ENCODE measurements at places on chromosomes 1 and 21.

DNA sequence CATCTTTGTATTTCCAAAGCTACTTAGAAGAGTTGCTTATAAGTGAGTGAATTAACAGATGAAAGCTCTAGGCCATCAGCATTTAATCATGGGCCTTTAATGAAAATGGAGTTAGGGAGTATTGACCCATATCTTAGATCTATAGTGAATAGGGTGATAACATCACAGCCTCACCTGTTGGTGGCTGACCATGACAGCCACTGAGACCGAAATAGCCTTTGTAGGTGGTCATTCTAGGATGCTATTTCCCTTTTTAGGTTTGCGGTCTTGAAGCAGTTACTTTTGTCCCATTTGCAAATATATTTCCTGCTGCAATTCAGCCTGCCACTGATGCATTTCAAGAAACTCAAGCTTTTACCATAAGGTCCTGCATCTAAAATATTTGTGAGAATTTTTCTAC, 410.1 kb upstream of the LYPLAL1 start:
- no peak for DNase-seq

- DNase-seq: no peak
These were observed 34.8 kb upstream of the HOOK1 start for GRCh38 chr1:59779949-59780348.

DNA sequence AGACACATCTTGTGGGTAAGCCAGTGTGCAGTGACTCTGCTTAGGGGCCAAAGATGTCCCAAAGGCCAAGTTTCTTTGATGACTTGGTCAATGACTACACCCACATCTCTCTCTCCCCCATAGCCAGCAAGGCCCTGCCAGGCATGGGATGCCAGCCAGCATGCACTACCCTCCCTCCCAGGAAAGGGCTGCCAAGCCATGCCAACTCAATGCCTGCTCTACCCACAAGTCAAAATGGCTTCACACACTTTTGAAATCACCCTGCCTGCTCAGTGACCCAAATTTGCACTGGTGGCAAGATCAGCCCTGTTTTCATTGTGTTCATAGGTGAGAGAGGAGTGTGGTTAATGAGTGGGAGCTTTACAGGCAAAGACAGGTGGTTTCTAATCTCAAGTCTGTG, 112.5 kb downstream of the MATN1 start:
- no peak for DNase-seq

GRCh38 chr1:23574265-23574754, 15.0 kb upstream of the ID3 start:
- DNase-seq: no peak

GRCh38 chr1:109131800-109132199, 17.9 kb downstream of the ELAPOR1 start:
- DNase-seq: no peak

DNA sequence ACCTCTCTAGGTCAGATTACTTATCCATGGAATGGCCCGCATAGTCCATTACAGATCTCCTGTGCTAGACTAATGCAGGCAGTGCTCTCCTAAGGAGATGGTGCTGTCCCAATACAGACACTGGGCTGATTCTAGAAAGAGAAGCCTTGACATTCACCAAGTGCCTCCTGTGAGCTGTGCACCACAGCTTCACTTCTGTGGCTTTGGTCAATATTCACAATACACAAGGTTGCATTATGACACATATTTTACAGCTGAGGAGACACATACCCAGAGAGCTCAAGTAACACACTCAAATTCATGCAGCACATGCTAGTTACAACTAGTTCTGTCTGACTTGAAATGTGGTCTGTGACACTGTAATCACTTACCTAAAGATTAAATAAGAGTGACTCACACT, 59.4 kb upstream of the LRRC8B start:
- peak; percentile 69 for DNase-seq

GRCh38 chr1:112925015-112925414, 31.0 kb downstream of the SLC16A1 start:
- no peak for DNase-seq

DNA sequence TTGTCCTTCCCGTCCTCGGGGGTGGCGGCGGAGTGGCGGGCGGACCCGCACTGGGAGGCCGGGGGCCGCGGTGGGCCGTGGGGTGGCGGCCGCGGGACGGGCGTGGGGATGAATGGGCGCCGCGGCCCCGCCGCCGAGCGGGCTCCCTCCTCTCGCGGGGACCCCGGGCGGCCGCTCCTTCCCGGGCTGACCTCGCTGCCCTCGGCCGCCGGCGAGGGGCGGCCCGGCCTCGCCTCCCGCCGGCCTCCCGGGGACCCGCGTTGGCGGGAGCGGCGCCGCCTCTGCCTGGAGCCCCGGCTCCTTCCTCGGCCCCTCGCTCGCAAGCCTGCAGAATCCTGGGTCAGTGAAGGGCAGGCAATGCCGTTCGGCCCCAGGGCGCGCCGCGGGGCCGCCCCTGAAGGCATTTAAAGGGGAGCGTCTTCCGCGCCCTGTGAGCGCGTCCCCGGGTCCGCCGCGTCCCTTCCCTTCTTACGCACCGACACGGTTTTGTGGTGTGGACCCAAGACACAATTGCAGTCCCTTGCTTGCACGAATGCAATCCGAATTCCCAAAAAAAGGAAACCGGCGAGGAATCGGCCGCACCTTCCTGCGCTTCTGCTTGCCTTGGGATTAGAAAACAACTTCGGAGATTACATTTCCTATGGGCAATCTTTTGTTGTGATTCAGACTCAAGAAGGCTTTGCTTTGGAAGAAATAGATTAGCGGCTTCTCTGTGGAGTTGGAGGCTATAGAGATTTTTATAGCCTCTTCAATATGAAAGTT, 776 bp downstream of the ITSN1 start:
- DNase-seq: peak; percentile 25

- no peak for DNase-seq
These were observed 112.4 kb downstream of the DAB1 start for GRCh38 chr1:57311411-57311810.

DNA sequence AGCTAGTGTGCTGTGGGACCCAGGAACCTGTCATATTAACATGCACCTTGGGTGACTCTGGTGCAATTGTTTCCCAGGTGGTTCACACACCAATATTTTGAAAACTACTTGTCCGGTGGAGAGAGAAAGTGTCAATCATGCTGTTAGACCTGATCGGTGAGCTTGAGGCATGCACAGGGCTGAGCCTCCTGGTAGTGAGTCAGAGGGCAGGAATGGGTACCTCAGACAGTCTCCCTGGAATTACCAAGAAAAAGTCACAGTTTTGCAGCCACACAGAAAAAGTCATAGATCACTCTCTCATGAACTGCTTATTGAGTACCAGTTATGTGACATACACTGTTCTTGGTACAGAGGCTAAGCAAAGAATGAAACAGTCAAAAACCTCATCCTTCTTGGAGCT, 140.1 kb upstream of the NFIA start:
- DNase-seq: no peak

DNA sequence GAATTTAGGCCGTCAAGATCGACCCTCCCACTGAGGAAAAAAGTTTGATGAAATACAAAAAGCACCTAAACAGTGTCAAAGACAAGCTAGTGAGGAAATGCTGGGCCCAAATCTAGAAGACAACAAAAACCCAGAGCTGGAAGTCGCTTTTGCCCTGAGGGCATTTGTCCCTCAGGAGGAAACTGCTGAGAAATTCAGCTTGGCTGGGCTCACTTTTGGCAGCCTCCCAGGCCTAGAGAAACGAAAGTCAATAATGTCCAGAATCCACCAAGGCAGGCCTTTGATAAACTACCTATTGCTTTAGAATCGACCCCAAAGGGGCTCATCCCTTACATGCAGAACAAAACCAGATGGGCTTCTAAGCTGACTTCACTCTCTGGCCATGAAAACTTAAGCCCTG, 38.9 kb downstream of the SYT2 start:
- no peak for DNase-seq

DNA sequence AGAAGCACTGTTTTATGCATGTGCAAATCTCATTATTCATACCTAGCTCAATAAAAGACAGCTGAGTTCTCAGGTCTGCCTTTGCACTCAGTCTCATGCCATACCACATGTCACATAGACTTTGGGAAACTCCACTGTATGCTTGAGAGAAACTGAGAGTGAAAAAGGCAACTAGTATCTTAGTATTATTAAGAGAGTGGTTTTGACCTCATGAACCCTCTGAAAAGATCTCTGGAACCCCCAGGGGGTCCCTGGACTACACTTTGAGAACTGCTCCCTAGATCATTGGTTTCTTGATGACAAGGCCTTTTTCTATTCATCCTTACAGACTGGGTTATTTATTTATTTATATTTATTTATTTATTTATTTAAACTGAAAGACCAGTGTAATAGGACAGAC, 3.7 kb upstream of the RHEX start:
- DNase-seq: peak; percentile 49
